ENCODE measurements at places on chromosomes 12 and 14. TPM values are rescaled to one million over a fixed set of nuclear protein-coding genes. Genes with fewer than 3 reads are reported as not detected.
A peak's percentile ranks its signal among the peaks of the same experiment; 100 is the strongest.

DNA sequence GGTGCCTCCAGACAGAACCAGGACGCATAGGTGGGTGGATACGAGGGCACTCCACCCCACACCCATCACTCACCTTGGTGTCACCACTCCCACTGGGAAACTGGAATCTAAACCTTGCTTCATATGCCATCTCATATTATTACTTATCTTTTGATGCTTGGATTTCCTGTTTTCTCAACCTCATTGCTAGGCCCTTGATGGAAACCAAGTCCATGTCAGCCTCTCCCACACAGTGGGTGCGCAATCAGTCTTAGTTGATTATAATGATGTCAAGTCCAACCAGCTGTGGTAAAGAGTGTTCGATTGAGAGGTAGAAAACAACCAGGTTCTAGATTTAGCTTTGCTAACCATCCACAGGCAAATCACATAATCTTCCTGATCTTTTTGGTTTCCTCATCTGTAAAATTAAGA is 584 bp upstream of the DDHD1 start:
- H3K36me3 ChIP-seq: no peaks in the 10 kb centered on the region
- no peak for DNase-seq
- H3K27me3 ChIP-seq: no peaks in the 10 kb centered on the region
- peak overlapping the region; percentile 85 for H3K27ac ChIP-seq
- H3K4me1 ChIP-seq: peaks cover 26% of the 10 kb centered on the region

GRCh38 chr14:75906680-75907280 is 75.0 kb downstream of the TGFB3 start:
- no peaks in the 10 kb centered on the region for H3K36me3 ChIP-seq
- peaks cover 26% of the 10 kb centered on the region for H3K4me1 ChIP-seq
- no peak overlapping the region for H3K4me3 ChIP-seq
- H3K27ac ChIP-seq: no peak overlapping the region

Gene AQP6
- 0.21 TPM for total RNA-seq

DNA sequence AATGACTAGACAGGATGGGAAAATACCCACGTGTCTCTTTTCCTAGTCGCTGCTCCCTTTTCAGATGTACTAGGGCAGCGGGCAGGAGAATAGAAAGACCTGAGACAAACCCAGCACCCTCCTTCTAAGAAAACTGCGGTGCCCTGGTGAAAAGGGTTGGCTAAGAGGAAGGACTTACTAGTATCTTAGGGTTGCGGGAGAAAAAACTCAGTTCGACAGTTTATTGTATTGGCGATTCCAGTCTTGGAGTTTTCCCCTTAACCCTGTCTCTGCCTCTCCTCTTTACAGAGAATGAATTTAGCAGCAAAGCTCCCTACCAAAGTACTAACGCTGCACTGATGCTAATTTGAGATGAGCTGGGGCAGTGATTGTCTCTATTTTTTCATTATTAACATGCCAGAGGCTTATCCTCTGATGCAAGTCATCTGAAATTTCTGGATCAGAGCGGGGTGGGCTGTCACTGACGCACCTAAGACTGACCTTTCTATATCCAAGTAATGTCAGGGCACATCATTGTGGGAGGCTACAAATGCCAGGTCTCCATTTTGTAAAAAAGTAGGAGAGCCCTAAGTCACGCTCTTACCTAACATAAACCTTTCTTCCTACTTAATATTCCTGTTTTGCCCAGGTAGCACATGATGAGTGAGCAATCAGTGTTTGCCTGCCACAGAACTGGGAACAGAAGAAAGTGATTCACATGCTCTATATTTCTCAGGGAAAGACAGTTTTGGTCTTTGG is 916 bp upstream of the PAWR start:
- no peak for DNase-seq
- H3K4me1 ChIP-seq: peaks cover 34% of the 10 kb centered on the region
- no peak overlapping the region for H3K27ac ChIP-seq
- H3K4me3 ChIP-seq: peak overlapping the region; percentile 91

- H3K4me1 ChIP-seq: no peaks in the 10 kb centered on the region
- H3K27ac ChIP-seq: no peak overlapping the region
- no peaks in the 10 kb centered on the region for H3K36me3 ChIP-seq
- no peak overlapping the region for H3K4me3 ChIP-seq
- H3K27me3 ChIP-seq: peaks cover 62% of the 10 kb centered on the region
Measured at GRCh38 chr12:52296572-52297215, 5.4 kb upstream of the KRT81 start.

GRCh38 chr12:20798554-20798953 is 12.0 kb upstream of the SLCO1B3 start:
- no peak for DNase-seq
- H3K36me3 ChIP-seq: no peaks in the 10 kb centered on the region
- H3K4me3 ChIP-seq: no peak overlapping the region
- no peak overlapping the region for H3K27ac ChIP-seq
- no peaks in the 10 kb centered on the region for H3K4me1 ChIP-seq

Gene OLR1
- not detected for total RNA-seq

GRCh38 chr12:24997496-24997895 is 48.6 kb upstream of the BCAT1 start:
- DNase-seq: no peak
- peaks cover 6% of the 10 kb centered on the region for H3K4me1 ChIP-seq
- H3K36me3 ChIP-seq: no peaks in the 10 kb centered on the region
- peaks cover 10% of the 10 kb centered on the region for H3K27me3 ChIP-seq

- DNase-seq: no peak
- H3K4me1 ChIP-seq: peaks cover 16% of the 10 kb centered on the region
- H3K36me3 ChIP-seq: peaks cover 29% of the 10 kb centered on the region
Measured at GRCh38 chr12:6559500-6559899, 3.7 kb upstream of the IFFO1 start.

GRCh38 chr12:22593864-22594263 is 31.1 kb upstream of the ETNK1 start:
- H3K4me1 ChIP-seq: peaks cover under 1% of the 10 kb centered on the region
- no peak overlapping the region for H3K4me3 ChIP-seq
- H3K27ac ChIP-seq: no peak overlapping the region
- H3K36me3 ChIP-seq: no peaks in the 10 kb centered on the region
- no peak for DNase-seq
- no peaks in the 10 kb centered on the region for H3K27me3 ChIP-seq

Gene ANGEL1
- total RNA-seq: 38.8 TPM

DNA sequence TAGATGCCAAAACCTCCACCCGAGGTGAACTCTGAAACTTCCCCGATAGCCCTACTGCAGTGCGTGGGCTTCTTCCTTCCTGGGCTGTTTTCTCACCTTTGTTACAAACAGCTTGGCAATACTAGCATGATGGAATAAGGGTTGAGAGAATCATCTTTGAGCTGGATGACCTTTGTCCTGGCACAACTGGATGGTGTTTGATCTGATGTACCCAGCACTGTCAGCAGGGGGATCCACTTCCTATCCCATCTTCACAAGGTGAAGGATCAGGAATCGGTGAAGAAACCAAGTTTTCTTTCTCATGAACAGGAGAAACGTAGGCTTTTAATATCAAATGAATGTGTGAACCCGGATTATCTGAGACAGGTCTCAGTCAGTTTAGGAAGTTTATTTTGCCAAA is 19.5 kb upstream of the LRRC10 start:
- H3K27ac ChIP-seq: no peak overlapping the region
- no peak overlapping the region for H3K4me3 ChIP-seq
- DNase-seq: no peak
- no peaks in the 10 kb centered on the region for H3K36me3 ChIP-seq
- no peaks in the 10 kb centered on the region for H3K4me1 ChIP-seq
- H3K27me3 ChIP-seq: no peaks in the 10 kb centered on the region

Gene INHBC
- 0.14 TPM for total RNA-seq

GRCh38 chr12:6257007-6257406 is 53.5 kb upstream of the PLEKHG6 start:
- H3K4me1 ChIP-seq: no peaks in the 10 kb centered on the region
- H3K27me3 ChIP-seq: no peaks in the 10 kb centered on the region

DNA sequence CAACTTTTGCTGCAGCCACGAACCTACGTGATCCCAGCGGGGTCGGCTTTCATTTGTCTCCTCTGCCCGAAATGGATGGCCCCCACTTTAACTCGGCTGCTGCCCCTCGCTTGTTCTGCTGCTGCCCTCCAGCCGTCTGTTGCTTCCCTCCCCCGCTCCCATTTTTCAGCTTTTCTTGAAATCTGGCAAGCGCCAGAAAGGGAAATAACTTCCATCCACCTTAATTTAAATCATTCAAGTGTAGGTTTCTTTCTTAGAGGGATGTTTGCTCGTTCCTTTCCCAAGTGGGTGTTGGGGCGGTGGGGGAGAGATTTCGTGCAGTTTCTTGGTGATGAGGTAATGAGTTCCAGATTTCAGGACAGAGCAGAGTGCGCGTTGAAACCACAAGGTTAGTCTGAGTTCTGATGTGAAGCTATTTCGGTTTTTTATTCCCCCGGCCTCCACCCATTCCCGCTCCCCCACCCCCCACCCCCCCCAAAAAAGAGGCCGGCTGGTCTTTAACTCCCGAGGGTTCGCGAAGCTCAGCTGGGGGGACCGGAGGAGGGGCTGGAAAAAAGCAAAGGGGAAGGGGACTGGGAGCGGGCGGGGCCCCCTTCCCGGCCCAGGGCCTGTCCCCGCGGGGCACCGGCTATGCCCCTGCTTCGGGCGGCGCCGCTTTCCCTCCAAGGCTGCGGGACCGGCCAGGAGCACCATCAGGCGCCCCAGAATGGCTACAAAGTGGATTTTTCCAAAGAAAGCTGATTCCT is 2.2 kb upstream of the ZFP36L1 start:
- H3K4me1 ChIP-seq: peaks cover 52% of the 10 kb centered on the region
- peak overlapping the region; percentile 98 for H3K4me3 ChIP-seq
- H3K27me3 ChIP-seq: peaks cover 43% of the 10 kb centered on the region
- peaks cover 34% of the 10 kb centered on the region for H3K36me3 ChIP-seq
- peak overlapping the region; percentile 100 for H3K27ac ChIP-seq
- no peak for DNase-seq

Gene HOTAIR
- total RNA-seq: not detected

DNA sequence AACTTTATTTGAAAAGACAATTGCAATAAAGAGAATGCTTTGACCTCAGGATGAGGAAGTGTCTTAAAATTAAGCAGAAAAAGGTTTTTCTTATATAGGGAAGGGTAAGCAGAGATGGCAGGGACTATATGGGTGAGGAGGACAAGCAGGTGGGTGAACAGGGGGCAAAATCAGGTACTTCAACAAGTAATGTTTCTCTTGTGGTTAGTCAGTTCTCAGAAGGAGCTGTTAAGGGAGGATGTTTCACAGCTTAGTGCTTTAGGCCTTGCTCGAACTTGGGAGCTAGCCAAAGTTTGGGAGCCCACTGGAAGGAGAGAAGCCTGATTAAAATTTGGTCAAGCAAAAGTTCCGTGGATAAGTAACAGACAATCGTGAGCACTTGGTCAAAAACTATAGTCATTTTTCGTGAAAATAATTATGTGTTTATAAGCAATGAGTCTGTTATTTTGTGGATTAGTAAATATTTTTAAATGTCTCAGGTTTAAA is 364.2 kb upstream of the TMPO start:
- H3K27ac ChIP-seq: no peak overlapping the region
- no peaks in the 10 kb centered on the region for H3K27me3 ChIP-seq
- no peak for DNase-seq
- no peaks in the 10 kb centered on the region for H3K36me3 ChIP-seq

Gene AVPR1A
- not detected for total RNA-seq

Gene TBX5
- total RNA-seq: not detected

GRCh38 chr14:55240526-55241178 is 30.6 kb upstream of the FBXO34 start:
- H3K27ac ChIP-seq: no peak overlapping the region
- DNase-seq: peak; percentile 8
- H3K27me3 ChIP-seq: peaks cover 54% of the 10 kb centered on the region
- H3K4me3 ChIP-seq: no peak overlapping the region
- no peaks in the 10 kb centered on the region for H3K36me3 ChIP-seq
- H3K4me1 ChIP-seq: no peaks in the 10 kb centered on the region

- DNase-seq: no peak
- no peaks in the 10 kb centered on the region for H3K36me3 ChIP-seq
- no peaks in the 10 kb centered on the region for H3K27me3 ChIP-seq
- H3K4me3 ChIP-seq: no peak overlapping the region
Measured at GRCh38 chr12:126419131-126419530, 1353.9 kb downstream of the AACS start.

Gene ZNF268
- total RNA-seq: 36.2 TPM

GRCh38 chr14:43587183-43587582 is 919.9 kb downstream of the FSCB start:
- H3K4me1 ChIP-seq: no peaks in the 10 kb centered on the region
- no peaks in the 10 kb centered on the region for H3K36me3 ChIP-seq
- no peaks in the 10 kb centered on the region for H3K27me3 ChIP-seq
- no peak for DNase-seq
- no peak overlapping the region for H3K4me3 ChIP-seq

DNA sequence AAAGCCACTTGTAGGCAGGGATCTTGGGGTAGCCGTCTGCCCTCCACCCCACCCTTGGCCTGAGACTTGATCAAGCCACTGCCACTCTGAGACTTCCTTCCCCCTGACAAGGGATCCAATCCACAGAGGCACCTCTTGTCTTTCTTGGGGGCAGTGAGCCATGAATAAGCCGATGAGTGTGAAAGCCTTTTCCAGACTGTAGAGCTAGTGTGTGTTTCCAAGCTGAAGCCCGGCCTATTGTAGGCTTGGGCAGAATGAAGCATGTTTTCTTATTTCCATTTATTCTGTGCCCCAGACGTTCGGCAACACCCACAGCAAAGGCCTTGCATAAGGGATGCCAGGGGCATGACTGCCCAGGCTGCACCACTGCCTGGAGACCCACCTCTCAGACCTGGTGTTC is 991.6 kb downstream of the BCL11B start:
- no peak overlapping the region for H3K27ac ChIP-seq
- no peak for DNase-seq
- H3K27me3 ChIP-seq: peaks cover 5% of the 10 kb centered on the region
- no peaks in the 10 kb centered on the region for H3K36me3 ChIP-seq

DNA sequence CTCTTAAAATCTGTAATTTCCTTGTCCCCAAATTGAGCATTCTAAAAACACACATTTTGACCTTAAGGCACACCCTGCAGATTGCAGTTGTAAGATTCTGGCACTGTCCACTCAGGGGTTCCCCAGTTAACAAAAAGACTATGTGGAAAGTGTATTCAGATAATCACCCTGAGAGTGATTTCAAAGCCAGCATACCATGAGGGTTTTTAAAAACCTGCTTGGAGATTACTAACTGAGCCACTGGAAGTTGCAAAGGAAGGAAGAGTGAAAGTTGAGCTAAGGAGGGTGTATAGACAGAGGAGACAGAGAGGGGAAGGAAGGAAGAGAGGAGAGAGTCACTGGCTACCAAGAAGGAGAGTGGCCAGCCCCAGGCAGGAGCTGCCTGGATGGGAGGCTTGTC is 82.6 kb downstream of the EML1 start:
- no peak overlapping the region for H3K27ac ChIP-seq
- H3K36me3 ChIP-seq: peaks cover 5% of the 10 kb centered on the region
- H3K4me3 ChIP-seq: no peak overlapping the region
- peaks cover 46% of the 10 kb centered on the region for H3K4me1 ChIP-seq

DNA sequence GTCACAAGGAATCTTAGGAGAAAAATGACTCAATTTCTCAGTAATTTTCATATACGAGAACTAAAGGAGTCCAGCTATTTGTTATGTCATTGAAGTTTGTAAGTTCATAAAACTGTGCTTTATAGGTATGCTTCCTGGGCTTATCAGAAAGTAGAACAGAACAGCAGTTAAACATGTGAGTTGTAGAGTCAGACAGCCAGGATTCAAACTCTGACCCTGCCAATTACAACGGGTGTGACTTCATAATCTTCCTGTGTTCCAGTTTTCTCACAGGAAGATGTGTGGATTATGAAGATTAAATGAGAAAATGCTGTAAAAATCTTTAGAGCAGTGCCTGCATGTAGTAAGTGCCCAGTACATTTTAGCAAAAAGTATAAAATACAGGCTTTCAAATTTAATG is 8.9 kb downstream of the TRIM9 start:
- H3K4me3 ChIP-seq: no peak overlapping the region
- no peaks in the 10 kb centered on the region for H3K27me3 ChIP-seq
- H3K4me1 ChIP-seq: no peaks in the 10 kb centered on the region
- no peak for DNase-seq

Measured in neural crest cell (in vitro differentiated cells).